ENCODE measurements at places on chromosomes 2 and 18.

- DNase-seq, result no peak
Observed at GRCh38 chr2:168231609-168232241, 15.7 kb downstream of the STK39 start.

GRCh38 chr18:50507120-50507590 is 52.7 kb upstream of the MAPK4 start:
- no peak for DNase-seq

GRCh38 chr2:36360834-36361233 is 5.3 kb downstream of the CRIM1 start:
- no peak for DNase-seq

DNA sequence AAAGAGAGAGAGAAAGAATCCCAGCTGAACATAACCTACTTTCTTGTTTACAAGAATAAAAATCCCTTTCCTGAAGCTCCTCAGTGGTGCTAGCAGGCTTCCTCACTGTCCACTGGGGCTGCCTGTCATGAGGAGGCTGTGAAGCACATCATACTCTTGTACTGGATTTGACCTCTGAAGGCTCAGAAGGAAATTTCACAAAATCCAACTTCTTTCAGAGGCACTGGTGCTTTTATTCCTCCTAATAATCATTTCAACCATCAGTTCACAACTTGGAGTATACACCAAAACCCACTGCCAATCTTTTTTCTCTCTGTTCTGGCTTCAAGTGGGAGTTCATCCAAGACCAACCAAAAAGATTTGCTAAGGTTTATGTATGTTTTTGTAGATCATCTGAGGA is 48.5 kb downstream of the TMX3 start:
- DNase-seq, result no peak

- DNase-seq, result no peak
Observed at GRCh38 chr2:174376967-174377366, 18.6 kb upstream of the SCRN3 start.

DNA sequence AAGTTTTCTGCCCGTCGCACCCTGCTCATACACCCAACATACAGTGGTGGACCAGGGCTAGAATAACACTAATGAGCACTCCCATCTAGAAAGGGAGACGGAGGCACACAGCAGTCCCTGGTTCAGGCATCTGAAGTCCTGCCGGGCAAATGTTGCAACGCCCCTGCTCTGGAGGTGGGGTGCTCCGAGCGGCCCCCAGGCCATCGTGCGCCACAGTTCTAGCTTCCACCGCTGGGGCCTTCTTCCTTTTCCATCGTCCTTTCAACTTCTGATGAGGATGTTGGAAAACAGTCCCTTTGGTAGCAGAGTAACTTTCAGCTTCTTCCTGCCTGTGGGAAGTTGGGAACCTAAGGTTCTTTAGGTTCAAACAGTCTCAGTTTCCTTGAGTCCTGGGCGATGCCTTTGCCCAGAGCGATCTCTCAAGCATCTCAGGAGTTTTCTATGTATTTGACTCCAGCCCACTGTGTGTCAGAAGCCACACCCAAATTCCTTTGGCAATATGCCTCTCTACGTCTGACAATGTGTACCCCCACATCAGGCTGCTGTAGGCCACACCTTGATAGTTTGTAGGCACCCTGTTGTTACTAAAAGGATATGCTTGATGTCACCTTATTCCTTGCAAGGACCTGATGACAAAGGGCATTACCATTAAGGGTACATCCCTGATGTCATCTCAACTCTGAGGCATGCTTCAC is 258.8 kb downstream of the GLI2 start:
- no peak for DNase-seq

DNA sequence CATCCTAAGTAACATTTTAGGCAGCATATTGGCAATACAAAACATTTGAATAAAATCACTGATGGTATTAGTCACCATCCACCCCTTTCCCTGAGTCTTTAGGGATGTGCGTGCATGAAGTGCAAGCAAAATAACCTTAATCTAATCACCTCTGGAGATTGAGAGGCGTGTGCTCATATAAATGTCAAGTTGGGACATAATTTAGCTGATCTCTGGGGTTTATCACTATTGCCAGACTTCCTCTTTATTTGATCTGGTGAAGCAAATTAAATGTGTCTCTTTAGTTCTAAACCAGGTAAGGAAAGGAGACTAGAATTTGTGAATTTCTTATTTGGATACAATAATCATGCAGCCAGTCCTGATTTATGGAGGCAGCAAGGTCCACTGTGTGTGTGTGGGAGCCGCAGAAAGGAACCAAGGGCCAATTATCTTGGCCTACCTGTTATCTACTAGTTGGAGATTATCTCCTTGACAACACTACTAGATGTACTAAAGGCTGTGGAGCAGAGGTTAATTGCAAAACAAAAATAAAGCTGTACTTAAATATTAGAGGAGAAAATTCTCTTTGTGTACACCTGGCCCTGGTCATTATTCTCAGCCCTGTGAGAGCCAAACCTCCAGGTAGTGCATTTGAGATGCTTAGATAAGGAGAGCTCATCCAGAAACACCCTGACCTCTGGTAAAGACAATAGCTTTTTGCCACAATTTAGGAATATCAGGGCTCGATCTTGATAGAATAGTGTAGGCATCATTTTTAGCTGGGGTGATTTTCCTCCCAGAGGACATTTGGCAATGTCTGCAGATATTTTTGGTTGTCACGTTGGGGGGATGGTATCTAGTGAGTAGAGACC is 78.2 kb downstream of the HRH4 start:
- no peak for DNase-seq

DNA sequence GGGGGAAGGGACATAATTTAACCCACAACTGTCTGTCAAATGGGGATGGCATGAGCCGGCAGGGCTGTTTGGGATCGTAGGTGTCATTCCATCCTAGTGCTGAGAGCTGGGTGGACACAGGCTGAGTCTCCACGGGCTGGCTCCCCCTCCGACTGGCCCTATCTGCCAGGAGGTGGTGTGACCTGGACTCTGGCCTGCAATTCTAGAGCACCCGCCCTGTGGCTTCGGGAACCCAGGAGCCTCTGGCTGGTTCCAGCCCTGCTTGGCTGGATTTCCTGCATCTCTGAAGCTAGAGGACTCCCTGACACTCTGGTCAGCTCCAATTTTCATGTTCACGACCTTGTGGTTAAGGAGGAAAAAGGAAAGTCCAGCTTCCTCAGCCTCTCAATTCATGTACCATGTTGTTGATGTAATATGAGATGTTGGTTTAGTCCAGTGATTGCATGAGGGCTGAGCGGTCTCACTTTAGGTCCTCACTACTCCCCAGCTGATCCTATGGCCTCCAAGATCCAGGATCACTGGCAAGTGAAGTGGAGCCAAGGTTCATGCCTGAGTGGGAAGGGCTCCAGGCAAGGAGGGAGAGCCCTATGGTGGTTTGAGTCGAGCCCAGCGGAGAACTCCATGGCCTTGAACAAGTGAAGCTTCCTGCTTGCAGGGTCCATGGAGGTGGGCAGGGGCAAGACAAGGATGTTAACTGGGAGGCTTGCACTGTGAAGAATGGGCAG is 169.1 kb downstream of the NDUFA10 start:
- DNase-seq, result no peak

DNA sequence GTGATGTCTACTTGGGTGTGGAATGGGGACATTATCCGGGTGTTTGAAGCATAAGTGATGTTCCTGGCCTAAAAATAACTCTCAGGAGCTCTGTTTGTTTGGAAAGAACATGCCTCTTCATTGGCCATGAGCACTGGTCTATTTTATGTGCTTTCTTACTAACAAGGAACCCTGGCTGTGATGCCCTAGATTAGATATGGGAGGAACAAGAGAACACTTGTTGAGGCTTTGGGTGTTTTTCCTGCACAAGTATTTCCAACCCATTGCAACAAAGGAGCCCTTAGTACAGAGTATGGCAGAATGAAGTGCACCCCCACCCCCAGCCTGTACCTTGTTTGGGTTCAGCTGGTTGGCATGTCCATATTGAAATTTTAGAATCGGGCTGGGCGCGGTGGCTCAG is 95.9 kb downstream of the SLC4A3 start:
- DNase-seq, result no peak

DNA sequence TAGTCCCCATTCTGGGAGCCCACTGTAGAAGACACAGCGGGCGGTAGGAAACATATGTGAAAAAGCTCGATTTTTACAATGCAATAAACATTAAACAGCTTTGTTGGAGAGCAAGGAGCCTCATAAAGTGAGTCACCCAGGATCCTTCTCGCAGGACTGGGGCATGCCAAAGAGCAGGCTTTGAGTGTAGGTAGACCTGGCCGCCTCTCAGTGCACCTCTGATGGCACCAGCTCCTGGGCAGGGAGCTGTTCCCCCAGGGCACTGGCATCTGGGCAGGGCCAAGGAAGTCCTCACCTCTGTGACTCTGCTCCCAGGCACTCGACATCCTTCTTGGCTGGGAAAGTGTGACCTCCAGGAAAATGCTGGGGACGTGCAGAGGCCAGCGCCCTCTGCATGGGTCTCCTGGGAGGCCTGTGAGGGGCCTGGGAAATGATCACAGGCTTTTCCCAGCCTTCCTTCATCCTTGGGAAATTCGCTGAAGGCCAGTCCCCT is 94.2 kb downstream of the POLR1A start:
- no peak for DNase-seq

DNA sequence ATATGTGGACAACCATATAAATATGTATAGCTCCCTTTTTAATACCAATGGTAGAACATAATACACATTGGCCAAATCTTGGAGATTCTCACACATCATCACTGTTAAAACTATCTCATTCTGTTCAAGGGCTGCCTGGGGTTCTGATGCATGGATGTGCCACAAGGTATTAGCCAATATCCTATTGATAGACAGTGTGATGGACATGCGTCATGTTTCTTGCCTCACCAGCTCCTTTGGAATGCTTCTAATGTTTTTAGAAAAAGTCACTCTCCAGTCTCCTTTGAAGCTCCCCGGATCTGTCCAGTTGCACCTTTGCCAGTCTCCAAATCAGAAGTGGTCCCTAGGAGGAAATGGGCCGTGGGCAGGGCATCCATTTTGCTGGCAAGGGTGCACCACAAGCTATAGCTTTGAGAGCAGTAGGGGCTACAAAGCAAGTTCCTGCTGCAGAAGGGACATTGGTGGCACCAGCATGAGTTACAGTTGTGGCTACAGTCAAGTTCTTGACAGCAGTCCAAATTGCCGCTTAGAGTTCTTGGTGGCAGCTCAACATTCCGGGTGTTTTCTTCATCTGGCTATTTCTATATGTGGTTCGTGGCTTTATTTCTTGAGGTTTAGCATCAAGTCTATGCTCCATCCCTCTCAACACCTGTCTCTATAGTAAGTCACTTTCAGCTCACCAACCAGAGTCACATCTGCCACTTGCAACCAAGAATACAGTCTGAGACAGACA is 25.1 kb upstream of the ATRAID start:
- no peak for DNase-seq

DNA sequence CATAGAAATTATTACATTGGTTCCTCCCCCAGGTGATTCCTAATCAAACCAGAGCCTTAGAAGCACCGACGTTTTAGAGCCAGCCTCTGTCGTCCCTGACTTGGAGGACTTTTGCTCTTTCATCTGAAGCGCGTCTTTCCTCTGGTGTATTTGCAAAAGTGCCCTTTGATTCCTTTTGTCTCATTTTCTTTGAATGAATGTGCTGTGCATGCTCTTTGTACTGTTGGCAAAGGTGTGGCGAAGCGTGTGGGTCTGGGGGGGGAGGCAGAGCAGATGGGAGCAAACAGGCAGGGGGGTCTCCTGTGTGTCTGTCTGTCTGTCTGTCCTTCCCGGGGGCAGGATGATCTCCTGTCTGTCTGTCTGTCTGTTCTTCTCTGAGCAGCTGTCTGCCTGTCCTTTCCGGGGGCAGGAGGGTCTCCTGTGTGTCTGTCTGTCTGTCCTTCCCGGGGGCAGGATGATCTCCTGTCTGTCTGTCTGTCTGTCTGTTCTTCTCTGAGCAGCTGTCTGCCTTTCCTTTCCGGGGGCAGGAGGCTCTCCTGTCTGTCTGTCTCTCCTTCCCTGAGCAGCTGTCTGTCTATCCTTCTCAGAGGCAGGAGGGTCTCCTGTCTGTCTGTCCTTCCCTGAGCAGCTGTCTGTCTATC is 205.5 kb upstream of the MYT1L start:
- no peak for DNase-seq

DNA sequence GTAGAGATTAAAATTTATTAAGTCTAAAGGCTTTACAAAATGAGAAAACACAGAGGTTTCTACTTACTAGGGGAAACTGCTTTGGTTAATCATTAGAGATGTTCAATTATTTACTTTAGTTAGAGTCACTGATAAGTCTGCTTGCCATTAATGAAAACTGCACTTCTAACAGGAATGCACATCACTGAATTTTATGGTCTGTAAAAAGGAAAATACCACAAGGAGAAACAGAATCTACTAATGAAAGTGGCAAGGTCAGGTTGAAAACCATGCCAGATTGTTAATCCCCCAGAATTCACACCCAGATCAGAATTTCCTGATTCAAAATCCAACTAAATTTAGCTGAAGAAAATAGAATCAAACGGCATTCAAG is 90.5 kb upstream of the GRB14 start:
- no peak for DNase-seq

All from NK-92 treated with Interleukin-12 subunit alpha and Interleukin-12 subunit beta, amount 100 ng/mL, for 24 hours (cell line).